Thymus (tissue), 14 donors: ENCODE measurements at places on chromosomes 7 and 10. TPM values are rescaled to one million over a fixed set of nuclear protein-coding genes. Genes with fewer than 3 reads are reported as not detected.

Gene WNT8B
- total RNA-seq = 0.14 TPM

Gene PNLIPRP3
- not detected for total RNA-seq

Gene MEOX2
- 4.4 TPM for total RNA-seq

Gene C10orf105
- total RNA-seq = 0.42 TPM

Gene NSUN5
- 28.9 TPM for total RNA-seq

DNA sequence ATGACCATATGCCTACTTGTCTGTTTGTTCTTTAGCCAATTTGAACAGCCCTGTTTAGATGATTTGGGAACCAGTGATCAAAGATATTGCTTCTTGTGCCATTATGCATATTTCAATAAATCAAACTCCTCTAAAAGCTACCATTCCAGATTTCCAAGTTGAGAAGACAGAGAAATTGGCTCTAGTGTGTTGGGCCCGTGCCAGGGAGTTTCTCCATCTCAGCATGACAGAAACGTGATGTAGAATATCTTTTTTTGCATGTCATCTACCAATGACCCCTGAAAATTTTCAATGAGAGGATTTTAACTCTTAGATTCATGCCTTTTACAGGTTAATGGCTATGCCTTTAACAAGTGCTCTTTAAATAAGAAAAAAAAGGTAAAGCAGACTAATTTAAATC, 50.7 kb upstream of the CABCOCO1 start:
- no peak overlapping the region for H3K4me3 ChIP-seq
- H3K4me1 ChIP-seq = no peaks in the 10 kb centered on the region
- H3K27me3 ChIP-seq = no peaks in the 10 kb centered on the region
- H3K27ac ChIP-seq = no peak overlapping the region
- DNase-seq = no peak
- H3K36me3 ChIP-seq = no peaks in the 10 kb centered on the region

GRCh38 chr10:126013489-126014281, 117.3 kb downstream of the FANK1 start:
- no peaks in the 10 kb centered on the region for H3K27me3 ChIP-seq
- no peaks in the 10 kb centered on the region for H3K4me1 ChIP-seq
- no peak overlapping the region for H3K4me3 ChIP-seq
- DNase-seq = no peak
- H3K27ac ChIP-seq = no peak overlapping the region

DNA sequence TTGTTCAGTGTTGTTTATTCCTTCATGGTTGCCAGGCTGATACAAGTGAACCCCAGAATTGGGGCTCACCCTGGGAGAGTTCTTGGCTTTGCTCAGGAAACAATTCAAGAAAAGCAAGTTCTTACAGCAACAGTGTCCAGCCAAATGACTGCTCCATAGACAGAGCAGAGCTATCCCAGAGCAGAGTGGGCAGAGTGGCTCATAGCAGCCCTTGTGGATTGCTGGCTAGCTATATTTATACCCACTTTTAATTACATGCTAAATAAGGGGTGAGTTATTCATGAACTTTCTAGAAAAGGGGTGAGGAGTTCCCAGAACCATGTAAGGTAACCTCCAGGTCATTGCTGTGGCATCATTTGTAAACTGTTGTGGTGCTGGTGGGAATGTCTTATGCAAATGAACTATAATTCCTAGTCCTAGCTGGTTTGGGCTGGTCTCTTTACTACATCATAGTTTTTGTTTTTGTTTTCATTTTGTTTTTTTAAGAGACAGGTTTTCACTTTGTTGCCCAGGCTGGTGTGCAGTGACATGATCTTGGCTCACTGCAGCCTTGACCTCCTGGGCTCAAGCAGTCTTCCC, 59.9 kb upstream of the HBP1 start:
- H3K36me3 ChIP-seq = no peaks in the 10 kb centered on the region
- H3K4me3 ChIP-seq = no peak overlapping the region
- H3K27ac ChIP-seq = no peak overlapping the region

DNA sequence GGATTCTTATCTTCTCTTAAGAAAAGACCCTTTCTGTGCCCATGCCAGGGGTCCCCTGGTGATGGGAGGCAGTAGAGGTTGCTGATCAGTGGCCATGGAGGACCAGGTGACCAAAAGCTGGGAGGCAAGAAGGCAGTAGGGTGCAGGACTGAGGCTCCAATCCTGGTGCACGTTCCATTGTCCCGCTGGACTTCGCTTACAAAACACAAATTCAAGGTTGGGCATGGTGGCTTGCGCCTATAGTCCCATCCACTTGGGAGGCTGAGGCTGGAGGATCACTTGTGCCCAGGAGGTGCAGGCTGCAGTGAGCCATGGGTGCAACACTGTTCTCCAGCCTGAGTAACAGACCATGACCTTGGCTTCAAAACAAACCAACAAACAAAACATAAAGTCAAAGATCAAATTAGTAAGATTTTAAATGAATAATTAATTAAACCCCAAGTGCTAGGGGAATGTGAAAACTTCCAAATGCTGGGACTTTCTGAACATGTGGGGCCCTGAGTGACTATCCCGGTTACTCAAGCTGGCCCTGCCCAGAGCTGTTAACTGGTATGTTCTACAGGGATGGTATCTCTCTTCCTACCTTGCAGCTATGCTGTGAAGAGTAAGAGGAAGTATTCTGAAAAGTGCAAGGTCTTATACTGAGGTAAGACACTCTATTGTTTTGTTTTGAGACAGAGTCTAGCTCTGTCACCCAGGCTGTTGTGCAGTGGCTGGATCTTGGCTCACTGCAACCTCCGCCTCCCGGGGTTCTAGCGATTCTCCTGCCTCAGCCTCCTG, 97.6 kb downstream of the LYZL2 start:
- H3K4me3 ChIP-seq = no peak overlapping the region
- H3K27me3 ChIP-seq = no peaks in the 10 kb centered on the region
- DNase-seq = no peak

GRCh38 chr10:12484941-12485805, 135.8 kb downstream of the CAMK1D start:
- peak overlapping the region; percentile 46 for H3K27ac ChIP-seq
- H3K4me3 ChIP-seq = no peak overlapping the region
- peaks cover 21% of the 10 kb centered on the region for H3K4me1 ChIP-seq

DNA sequence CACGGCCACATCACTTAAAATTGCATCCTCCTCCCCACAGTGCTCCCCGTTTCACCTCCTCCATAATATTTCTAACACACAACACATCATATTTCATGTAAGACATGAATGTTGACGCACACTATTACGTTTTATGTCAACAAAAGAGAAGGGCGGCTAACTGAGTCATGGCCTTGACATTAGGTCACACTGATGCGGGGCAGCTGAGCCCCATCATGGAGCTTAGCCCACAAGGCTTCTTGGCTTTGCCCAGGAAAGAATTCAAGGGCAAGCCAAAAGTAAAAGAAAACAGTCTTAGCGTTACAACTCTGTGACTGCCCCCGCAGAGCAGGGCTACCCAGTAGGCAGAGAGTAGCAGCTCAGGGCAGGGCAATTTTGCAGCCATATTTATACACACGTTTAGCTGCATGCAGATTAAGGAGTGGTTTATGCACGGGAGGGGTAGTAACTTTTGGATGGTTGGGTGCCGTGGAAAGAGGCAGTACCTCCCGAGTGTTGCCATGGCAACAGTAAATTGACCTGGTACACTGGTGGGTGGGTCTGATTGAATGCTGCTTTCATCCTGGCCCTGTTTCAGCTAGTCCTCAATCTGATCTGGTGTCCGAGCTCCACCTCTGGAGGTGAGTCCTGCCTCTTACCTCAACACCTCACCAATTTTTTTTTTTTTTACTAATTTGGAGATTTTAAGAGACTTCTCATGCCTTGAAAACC, 156.2 kb upstream of the FRMD4A start:
- DNase-seq = no peak
- no peak overlapping the region for H3K4me3 ChIP-seq
- H3K36me3 ChIP-seq = no peaks in the 10 kb centered on the region
- no peaks in the 10 kb centered on the region for H3K4me1 ChIP-seq
- H3K27me3 ChIP-seq = no peaks in the 10 kb centered on the region

- DNase-seq = no peak
- H3K27ac ChIP-seq = no peak overlapping the region
- H3K4me3 ChIP-seq = no peak overlapping the region
- no peaks in the 10 kb centered on the region for H3K4me1 ChIP-seq
- H3K27me3 ChIP-seq = no peaks in the 10 kb centered on the region
These were observed 315.3 kb downstream of the FGFR2 start for GRCh38 chr10:121282797-121283515.

GRCh38 chr7:34307540-34307939, 350.5 kb upstream of the NPSR1 start:
- DNase-seq = no peak
- H3K27me3 ChIP-seq = no peaks in the 10 kb centered on the region
- H3K36me3 ChIP-seq = no peaks in the 10 kb centered on the region
- no peak overlapping the region for H3K27ac ChIP-seq
- no peak overlapping the region for H3K4me3 ChIP-seq
